Urinary bladder (tissue), 4 donors: ENCODE measurements at places on chromosomes 13 and 19. TPM values are rescaled to one million over a fixed set of nuclear protein-coding genes. Genes with fewer than 3 reads are reported as not detected.
A peak's percentile ranks its signal among the peaks of the same experiment; 100 is the strongest.

- no peak for DNase-seq
Measured at GRCh38 chr19:4711211-4711610, 12.4 kb downstream of the DPP9 start.

The PROZ gene
- not detected for total RNA-seq

DNA sequence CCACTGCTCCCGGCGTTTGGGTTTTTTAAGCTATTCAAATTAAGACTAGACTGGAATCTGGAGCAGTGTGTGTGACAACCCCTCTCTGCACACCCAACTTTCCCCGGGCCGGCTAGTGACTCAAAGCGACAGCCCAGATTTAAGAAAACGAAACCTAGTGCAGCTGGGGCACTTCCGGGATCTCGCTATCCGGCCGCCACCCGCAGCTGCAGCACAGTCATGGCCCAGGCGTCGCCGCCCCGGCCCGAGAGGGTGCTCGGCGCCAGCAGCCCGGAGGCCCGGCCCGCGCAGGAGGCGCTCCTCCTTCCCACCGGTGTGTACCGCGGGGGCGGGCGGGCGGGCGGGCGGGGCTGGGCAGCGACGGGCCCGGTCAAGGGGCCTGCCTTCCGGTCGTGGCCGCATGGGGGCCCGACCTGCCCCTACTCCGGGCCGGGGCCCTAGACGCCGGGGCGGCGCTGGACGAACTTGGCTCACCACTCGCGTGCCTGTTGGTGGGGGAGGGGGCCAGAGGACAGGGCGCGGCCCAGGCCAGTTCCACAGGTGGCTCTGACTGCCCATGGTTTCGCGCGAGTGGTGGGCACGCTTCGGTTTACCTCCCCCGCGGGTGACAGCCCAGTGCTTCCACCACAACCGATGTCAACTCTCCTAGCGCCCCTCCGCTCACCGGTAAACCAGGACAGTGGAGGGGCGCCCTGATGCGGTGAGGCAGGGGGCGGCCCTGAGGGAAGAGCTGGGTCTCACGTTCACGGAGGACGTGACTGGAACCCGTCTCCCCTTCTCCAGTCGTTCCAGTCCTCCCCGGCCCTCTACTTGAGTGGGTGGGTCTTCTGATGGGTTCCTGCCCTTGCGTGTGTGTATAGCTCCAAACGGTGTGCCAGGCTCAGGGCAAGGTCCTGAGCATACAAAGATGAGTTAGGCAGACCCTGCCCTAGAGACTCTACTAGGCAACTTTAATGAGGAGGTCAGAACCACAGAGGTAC is at the start of gene PHF11:
PHF11 (plus strand) TSS at position 171 of the 980 bp plus-strand sequence; CDS start at position 220, 49 bp downstream.
- peak; percentile 55 for DNase-seq

The VSIG10L gene
- total RNA-seq = 0.74 TPM

The RFPL4AL1 gene
- not detected for total RNA-seq

DNA sequence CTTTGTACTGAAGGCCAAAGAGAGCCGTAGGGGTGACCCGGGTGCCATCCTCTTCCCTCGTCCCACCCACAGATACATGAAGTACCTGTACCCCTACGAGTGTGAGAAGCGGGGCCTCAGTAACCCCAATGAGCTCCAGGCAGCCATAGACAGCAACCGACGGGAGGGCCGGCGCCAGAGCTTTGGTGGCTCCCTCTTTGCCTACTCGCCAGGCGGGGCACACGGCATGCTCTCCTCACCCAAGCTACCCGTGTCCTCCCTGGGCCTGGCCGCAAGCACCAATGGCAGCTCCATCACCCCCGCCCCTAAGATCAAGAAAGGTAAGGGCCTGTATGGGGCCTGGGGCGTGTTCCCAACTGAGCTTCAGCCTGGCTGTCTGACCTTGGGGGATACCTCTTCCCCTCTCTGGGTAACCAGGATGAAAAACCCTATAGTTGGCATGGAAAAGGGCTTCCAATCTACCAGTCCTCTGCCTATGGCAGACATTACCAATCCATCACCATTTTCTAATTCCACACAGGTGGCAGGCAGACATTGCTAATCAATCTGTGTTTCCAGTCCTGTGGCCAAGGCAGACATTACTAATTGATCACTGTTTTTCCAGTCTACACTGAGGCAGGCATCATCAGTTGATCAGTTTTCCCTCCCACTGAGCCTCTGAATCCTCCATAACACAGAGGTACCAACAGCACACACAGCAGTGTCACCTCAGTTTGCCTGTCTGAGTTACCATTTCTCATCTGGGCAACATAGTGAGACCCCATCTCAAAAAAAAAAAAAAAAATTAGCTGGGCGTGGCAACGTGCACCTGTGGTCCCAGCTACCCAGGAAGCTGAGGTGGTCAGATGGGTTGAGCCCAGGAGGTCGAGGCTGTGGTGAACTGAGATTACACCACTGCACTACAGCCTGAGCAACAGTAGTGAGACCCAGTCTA is 19.1 kb upstream of the WDR18 start:
- no peak for DNase-seq
